ENCODE measurements at places on chromosomes 2 and 18.

DNA sequence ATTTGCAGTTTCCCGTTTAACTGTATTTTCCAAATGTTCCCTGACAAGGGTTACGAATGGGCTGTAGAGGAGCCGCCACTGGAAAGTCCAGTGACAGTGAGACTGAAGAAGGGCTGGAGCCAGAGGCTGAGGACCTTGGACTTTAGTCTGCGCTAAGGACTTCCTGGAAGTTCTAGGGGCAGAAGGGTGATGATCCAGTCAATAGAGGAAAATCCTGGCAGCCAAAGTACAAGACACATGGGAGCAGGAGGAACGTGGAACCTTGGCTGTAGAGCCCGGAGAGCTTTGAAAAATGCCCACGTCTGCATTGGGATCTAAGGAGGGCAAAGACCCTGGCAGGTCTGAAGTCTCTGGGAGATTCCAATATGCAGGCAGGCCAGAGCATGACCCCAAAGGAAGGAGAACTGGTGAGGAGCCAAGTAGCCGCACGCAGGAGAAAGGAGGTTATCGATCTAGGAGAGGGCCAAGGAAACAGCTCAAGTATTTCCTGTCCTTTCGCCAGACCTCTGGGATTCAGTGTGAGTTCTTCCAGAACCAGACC, 28.5 kb downstream of the MBP start:
- DNase-seq = no peak

DNA sequence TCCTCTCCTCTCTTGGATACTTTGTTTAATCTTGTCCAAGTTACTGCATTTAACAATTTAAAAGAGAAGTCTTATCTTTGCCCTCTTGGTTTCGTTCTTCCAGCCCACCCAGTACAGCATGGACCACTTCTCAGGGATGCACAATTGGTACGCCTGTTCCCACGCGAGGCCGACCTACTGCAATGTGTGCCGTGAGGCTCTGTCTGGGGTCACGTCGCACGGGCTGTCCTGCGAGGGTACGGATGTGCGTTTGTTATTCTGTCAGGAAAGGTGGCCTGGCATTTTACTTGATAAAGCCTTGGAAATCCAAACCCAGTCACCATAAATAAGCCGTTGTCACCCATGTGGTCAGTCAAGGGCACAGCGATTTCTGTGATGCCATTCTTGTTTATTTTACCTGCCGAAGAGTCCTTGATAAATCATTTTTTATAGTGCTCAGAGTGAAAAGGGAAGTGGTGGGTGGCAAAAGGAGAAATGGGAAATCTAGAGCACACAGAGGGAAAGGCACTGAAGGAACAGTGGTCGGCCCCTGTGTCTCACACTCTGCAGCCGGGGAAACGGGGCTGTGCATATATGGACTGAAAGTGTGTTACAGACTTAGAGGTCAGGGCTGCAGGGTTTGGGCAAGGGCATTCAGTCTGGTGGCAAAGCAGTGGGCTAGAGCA, 80.5 kb downstream of the DGKD start:
- no peak for DNase-seq

- DNase-seq = no peak
Measured at GRCh38 chr2:6518361-6518760, 347.3 kb downstream of the CMPK2 start.

- DNase-seq = no peak
Measured at GRCh38 chr2:39370101-39370500, 67.0 kb downstream of the MAP4K3 start.

- DNase-seq = no peak
Measured at GRCh38 chr18:53387581-53387980, 836.9 kb downstream of the MBD2 start.
